ENCODE measurements at places on chromosomes 1 and 21.

GRCh38 chr1:59833991-59834390 is 19.2 kb downstream of the HOOK1 start:
- no peak for DNase-seq

DNA sequence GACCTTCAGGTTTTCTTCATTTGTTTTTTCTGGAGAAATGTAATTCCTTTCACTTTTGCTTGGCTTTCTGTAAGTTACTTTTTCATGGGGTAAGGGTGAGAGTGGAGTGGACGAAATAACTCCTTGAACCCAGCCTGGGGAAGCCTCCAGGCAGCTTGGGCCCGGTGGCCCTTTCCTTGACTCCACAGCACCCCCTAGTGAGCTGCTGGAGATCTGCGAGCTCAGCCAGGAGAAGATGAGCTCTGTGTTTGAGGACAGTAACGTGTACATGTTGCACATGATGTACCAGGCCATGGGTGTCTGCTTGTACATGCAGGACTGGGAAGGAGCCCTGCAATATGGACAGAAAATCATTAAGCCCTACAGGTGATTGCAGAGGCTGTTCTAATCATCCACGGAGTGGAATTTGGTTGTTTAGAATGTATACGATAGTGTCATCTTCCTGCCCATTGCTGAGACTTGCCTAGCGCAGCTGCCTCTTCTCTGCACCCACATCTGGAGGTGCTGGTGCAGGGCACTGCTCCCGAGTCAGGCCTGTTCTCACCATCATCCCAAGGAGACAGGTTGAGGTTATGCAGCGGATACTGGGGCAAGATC is 51.0 kb downstream of the SMYD2 start:
- peak; percentile 28 for DNase-seq

DNA sequence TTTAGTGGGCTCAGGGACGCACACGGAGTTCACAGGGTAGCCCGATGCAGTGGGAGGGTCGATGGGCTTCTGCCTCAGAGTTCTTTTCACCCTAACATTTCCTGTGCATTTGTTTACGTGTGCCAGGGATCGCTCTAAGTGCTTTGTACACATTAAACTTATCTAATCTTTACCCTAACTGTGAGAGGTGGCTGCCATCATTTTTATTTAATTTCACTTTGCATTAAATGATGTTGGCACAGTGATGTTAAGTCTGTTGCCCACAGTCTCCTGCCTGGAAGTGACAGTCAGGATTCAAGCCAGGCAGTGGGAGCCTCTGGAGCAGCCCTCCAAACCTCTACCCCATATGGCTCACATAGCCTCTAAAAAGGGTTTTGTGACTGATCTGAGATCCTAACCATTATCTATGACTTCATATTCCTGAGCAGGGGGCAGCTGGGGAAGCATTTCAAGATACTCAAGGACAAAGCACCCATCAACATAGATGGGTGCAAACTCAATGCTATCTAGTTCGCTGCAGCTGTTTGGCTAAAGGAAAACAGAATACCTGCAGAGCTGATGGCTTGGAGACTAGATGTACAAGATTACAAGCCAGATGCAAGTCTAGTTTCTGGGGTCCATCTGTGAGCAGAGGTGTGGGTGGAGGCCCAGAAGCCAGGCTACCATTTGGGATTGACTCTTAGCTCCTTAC is 303.8 kb downstream of the DISC1 start:
- no peak for DNase-seq

- no peak for DNase-seq
Measured at GRCh38 chr1:211377539-211378450, 51.2 kb downstream of the TRAF5 start.

GRCh38 chr1:235960809-235961208 is 94.1 kb upstream of the LYST start:
- no peak for DNase-seq

DNA sequence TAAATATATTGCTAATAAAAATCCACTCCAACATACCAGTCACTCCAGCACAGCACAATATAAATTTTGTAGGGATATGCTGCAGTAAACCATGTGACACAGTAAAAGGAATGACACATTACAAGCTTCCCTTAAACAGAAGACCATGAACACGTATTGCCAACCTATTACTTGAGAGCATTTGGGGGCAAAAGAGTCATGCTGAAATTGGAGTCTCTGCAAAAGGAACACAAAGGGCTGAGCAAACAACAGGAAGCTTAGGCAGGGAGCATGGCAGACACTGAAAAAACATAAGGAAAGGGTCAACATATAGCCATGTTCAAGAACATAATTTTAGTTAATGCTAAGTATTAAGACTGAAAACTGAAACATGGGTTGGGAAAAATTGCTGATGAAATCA is 214.5 kb downstream of the SMYD3 start:
- no peak for DNase-seq

Measured in memory B cell (primary cell).